ENCODE measurements at places on chromosomes 3 and 15.

GRCh38 chr3:70383360-70383831 is 71.0 kb upstream of the MDFIC2 start:
- DNase-seq, result no peak

- DNase-seq, result no peak
These were observed 876.1 kb upstream of the CADM2 start for GRCh38 chr3:84082726-84083125.

- no peak for DNase-seq
These were observed 109.1 kb downstream of the OPA1 start for GRCh38 chr3:193701953-193702635.

DNA sequence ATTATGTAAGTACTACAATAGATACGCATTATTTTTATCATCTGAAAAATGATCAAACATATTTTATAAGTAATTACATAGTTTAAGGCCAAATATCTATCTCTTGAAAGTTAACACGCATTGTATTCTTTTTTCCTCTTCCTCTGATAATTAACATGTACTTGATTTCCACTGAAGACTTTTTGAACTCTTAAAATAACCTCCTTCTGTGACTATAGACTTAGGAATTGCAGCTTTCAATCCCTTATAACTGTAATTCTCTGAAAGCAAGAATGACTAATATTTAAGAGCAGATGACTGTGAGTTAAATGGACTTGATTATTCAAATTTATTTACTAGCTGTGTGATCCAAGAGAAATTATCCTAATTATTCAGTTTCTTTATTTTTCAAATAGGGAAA is 730.6 kb upstream of the NECTIN3 start:
- DNase-seq, result no peak

GRCh38 chr3:114333180-114333922 is 39.5 kb downstream of the TIGIT start:
- DNase-seq, result no peak

GRCh38 chr15:27258287-27258686 is 287.3 kb downstream of the GABRG3 start:
- no peak for DNase-seq

DNA sequence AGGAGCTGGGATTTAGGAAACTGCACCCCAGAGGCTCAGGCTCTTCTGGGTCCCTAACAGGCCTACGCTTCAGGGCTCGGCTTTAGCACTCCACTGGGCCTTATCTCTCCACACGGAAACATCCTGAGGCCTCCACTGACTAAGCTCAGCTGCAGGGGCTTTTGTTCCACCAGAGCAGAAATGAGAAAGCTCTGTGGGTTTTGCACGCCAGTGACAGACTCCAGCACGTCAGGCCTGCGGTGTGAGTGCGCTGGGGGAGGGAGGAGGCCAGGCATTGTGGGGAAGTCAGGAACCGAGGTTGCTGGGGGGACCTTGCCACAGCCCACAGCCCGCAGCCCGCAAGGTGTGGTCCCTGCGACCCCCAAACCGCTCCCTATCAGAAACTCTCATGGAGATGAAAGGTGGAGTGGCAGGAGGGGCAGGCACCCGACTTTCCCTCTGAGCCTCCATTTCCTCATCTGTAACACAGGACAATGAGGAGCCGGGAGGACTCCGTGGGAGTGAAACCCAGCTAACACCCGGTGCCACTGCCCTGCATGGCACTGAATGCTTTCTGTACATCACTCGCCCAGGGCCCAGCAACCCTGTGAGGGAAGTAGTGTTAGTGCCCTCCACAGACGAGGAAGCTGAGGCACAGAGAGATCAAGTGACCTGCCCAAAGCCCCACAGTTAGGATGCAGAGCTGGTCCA is 106.5 kb downstream of the TPRA1 start:
- DNase-seq, result no peak

GRCh38 chr3:44093531-44093930 is 148.2 kb upstream of the TOPAZ1 start:
- DNase-seq, result no peak

- no peak for DNase-seq
These were observed 19.7 kb downstream of the SPSB4 start for GRCh38 chr3:141070727-141071357.

- no peak for DNase-seq
These were observed 117.8 kb downstream of the TMEM266 start for GRCh38 chr15:76177491-76178040.

GRCh38 chr3:97763586-97764406 is 762 bp upstream of the ARL6 start:
- DNase-seq, result peak; percentile 10

DNA sequence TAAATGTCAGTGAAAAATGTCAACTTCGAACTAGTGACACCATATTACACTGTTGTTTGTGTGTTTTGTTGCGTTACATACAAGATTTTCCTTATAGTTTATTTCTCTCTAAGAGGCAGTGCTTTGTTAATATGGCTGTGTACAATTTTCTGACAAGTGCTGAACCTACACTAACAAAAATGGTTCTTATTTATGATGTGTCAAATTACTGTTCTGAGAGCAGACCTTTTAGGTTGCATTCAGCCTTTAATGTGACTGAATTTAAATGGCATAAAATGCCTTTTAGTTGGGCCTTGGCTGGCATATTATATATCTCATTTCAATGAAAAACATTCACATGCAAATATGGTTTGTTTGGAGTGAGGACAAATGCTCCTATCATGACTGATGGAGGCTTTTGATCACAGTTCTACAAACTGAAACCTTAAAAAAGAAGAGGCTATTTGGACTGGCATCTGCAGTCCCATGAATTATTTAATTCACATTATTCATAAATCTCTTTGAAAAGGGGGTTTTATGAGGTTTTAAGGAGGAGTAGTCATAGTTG is 750.6 kb downstream of the CADM2 start:
- DNase-seq, result no peak

All from WERI-Rb-1 (cell line).